Activated T-helper 1 cell treated with Interleukin-2 at 50 U/mL for 16 hours (primary cell): ENCODE measurements at places on chromosomes 7 and 10.

DNA sequence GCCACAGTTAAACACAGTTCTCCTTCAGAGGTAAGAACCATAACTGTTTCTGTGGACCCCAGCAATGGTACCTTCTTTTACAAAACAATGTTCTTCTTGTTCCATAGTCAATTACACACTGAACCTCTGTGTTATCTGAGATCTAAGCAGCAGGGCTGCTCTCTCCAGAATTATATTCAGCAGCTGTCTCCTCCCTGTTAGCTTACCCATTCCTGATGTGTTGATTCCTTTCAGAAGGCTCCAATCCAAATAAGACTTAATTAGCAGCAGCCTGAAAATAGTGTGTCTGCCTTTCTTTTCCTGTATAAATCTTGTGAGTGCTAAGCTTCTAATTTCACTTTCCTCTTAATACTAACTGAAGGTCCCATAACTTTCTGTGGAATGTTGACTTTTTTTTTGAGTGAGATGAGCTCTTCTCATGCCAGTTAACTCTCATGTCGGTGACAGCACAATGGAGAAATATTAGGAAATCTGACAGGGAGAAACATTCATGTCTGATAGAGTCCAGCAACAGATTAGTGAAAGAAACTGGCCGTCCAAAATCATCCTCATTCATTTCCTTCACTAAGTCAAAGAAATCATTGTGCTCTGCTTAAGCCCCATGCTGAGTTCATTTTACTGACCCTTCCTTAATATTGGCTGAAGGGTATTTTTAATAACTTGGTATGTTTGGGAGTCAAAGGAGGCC, 226.5 kb downstream of the PRKG1 start:
- no peak for DNase-seq

GRCh38 chr7:98472521-98472954, 71.6 kb upstream of the BAIAP2L1 start:
- DNase-seq = no peak

DNA sequence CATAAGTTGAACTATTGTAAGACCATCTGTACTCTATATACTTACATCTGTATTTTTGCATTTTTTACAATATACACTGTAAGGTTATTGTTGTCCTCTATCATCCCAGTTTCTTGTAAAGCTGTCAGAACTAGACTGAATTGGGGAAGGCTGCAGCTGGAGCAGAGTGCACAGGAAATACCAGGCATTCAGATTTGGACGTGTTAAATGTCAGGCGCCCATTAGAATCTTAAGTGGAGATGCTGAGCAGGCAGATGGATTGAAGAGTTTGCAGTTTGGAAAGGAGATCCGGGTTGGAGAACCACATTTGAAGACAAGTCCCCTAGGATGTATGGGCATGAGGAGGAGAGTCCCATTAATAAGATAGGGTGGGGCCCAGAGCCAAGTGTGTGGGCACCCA, 40.4 kb downstream of the MTURN start:
- no peak for DNase-seq

GRCh38 chr7:46369933-46370654, 449.0 kb upstream of the IGFBP3 start:
- DNase-seq = no peak

GRCh38 chr10:48332166-48332870, 25.8 kb downstream of the MAPK8 start:
- DNase-seq = no peak

GRCh38 chr10:3324612-3325038, 152.0 kb upstream of the PITRM1 start:
- DNase-seq = no peak

DNA sequence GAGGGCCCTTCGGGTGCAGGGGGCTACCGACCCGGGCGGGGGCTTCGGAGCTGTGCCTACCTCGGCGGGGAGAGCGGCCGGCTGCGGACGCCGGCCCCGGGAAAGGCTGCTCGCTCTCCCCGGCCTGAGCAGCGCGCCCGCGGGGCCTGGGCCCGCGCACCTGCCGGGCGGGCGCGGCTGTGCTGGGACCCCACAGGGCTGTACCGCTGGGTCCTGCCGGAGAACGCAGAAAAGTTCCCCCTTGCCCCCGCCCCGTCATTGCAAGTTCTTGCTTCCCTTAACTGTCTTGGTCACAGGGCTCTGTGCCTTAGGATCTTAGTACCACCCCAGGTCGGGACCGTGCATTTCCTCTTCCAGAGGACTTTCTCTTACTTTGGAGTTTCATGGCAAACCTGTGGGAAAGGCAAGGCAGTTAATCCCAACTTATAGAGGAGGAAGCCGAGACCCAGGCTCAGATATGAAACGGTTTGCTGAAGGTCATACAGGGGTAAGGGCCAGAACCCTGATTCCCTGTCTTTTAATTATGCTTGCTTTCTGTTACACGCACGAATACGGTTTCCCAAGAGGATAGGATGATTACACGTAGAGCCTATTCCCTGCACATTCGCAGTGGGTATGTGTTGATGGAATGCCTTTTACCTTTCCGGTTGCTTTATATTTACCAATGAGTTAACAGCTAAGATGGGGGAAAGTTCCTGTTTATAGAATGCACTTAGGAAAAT, 652 bp downstream of the PCGF5 start:
- DNase-seq = no peak

DNA sequence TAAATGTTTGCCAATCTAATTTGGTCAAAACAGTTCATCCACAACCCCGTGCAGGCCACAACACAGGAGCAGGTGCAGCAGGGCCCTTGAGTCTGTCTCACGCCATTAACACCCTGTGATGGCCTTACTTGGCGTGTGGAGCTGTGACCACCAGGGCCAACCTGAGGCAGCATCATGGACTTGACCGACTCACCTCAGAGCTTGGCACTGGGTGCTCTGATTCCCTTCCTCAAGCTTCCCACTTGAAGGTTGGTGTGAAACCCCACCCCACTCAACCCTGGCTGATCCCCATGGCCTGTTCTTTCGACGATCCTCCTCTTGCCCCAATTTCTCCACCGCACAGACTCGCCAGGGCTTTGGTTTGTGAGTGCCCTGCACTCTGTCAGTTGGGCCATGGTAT, 623.1 kb downstream of the PTPRN2 start:
- no peak for DNase-seq

DNA sequence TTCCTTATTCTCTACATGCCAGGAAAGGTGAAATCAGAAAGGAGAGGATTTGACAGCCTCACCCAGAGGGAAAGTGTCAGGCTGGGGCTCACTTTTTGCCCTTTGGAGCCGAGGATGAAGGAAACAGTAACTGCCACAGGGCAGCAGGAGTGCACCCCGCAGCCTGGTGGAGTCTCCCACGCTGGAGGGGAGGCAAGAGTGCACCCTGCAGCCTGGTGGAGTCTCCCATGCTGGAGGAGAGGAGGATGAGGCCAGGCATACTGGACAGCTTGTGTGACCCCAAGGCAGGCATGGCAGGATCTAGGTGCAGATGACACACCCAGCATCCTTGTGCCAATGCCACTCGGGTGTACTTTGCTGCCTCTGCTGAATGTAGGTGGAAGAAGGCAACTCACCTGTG, 484.0 kb downstream of the DNAJB6 start:
- no peak for DNase-seq

DNA sequence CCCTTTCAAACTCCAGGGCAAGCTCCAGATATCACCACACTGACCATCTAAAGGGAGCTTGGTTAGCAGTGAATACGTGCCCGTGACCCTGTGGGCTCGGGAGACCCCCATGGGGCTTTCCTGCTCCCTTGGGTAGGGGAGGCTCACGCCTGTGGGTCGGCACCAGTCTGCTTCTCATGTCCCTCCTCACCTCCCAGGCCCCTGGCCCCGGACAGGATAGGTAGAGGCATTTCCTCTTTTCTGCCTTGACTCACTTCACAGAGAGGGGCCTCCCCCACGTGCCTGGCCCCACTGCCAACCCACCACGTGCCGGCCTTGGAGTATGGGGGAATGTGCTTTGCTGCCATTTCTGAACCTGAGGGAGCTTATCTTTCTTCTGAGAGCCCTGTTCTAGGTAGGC, 131.3 kb upstream of the FAM20C start:
- no peak for DNase-seq

GRCh38 chr7:1259621-1260243, 27.1 kb downstream of the UNCX start:
- DNase-seq = no peak

- DNase-seq = no peak
These were observed 90.4 kb downstream of the ITIH5 start for GRCh38 chr10:7576340-7576739.

- DNase-seq = no peak
These were observed 29.8 kb downstream of the NDUFB2 start for GRCh38 chr7:140726281-140726680.

DNA sequence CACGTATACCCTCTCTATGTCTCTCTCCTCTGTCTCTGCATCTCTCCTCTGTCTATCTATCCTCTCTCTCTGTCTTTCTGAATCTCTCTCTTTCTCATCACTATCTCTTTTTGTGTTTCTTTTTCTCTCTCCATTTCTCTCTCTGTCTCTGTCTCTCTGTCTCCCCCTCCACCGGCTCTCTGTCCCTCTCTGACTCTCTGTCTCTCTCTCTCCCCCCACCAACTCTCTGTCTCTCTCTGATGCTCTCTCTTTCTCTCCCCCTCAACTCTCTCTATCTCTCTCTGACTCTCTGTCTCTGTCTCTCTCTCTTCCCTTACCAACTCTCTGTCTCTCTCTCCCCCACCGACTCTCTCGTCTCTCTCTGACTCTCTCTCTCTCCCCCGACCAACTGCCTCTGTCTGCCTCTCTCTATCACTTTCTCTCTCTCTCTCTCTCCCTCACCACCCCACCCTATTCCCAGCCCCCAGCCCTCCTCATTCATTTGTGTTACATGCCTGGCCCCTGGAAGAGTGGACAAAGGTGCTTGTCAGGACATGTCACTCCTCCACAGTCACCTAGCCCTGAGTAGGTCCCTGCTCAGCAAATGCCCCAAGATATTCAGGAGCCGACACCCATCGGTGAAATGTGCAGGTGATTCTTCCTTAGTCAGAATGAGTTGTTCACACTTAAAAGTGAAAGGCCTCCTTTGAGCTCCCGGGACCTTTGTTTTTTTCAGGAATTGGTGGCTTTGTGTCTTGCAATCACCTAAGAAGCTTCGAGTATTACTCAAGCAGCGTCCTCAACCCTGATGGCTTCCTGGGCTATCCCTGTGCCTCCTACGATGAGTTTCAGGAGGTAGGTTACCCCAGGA, 13.6 kb downstream of the PNLIPRP2 start:
- DNase-seq = no peak

DNA sequence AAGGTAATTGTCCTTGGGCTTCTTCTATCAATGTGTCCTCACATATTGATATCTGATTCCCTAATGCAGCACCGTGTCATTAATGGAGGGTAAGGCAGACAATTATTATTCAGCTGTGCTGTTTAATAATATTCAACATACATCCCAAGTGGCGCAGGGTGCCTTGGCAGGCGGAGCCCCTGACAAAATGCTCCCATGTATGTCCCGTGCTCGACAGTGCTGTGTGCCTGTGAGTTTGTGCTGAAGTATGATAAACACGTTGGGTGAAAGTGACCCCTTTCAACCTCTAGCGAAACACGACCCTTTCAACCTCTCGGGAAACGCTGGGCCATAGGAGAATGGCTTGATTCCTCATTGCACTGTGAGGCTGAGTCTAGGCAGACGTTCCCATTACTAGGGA, 31.3 kb downstream of the PFKP start:
- DNase-seq = no peak

DNA sequence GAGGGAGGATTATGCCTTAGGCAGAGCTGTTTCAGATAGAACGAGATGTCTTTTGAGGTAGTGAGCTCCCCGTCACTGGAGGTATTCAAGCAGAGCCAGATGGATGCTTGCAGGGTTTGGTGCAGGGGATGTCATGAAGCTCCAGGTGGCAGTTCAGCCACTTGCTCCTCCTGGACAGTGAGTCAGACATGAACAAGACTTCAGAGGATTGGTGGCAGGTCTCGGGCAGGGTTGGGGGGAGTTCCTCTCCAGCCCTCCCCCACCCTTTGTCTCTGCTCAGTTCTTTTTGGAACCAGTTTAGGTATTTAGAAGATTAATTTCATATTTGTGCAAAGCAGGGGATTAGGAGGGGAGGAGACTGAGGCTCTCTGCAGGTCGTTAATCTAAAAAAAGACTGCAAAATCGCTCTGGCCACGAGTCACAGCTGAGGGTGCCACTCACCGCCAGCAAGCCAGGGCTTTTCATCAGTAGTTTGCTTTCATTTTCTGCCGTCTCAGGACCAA, 21.5 kb upstream of the MYL10 start:
- no peak for DNase-seq

DNA sequence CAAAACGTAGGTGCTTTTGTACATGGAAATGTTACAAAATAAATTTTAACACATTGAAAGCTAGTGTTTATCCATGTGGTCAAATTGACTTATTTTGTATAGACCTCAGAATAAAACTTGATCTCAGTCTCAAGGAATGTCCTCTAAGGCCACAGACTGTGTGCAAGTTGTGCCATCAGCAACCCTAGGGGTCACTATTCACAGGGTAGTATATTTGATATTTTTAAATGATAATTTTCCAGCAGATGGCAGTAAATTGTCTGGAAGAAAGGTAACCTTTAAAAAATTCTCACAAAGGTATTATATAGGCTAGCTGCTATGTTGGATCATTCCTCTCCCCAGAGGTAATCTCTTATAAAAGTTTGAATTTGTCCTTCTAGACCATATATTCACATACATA, 12.9 kb upstream of the SNX10 start:
- DNase-seq = no peak

GRCh38 chr10:52459097-52459496, 145.0 kb downstream of the DKK1 start:
- no peak for DNase-seq

GRCh38 chr10:122271076-122271475, at the start of gene BTBD16:
BTBD16 (plus strand) TSS chr10:122271296; CDS start chr10:122275082, 3,786 bp downstream.
- DNase-seq = no peak

- no peak for DNase-seq
These were observed 57.0 kb upstream of the GLCCI1 start for GRCh38 chr7:7911369-7912123.

GRCh38 chr10:71319800-71320392, 837 bp downstream of the SLC29A3 start:
- no peak for DNase-seq

- DNase-seq = no peak
These were observed 28.8 kb downstream of the NKX6-2 start for GRCh38 chr10:132757171-132757570.

DNA sequence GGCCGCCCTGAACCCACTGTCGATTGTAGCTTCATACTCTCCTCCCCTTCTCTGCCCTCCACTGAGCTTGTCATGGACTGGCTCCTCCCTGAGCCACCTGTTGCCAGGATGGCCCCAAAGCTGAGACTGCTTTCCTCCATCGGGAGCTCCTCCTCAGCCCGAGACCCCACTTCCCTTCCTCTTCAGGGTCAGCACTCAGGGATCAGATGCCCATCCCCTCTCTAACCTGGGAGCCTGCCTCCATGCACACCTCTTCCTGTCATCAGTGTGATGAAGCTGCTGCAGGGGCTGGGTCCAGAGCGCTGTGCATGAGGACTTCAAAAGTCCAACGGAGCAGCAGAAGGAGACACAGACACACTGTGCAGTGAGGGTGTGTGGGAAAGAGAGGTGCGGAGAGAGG, 201.1 kb downstream of the WDR37 start:
- no peak for DNase-seq
